ENCODE measurements at places on chromosomes 11 and 22. TPM values are rescaled to one million over a fixed set of nuclear protein-coding genes. Genes with fewer than 3 reads are reported as not detected.

GRCh38 chr11:18248561-18248960 is at the start of gene SAA2:
Gene SAA2, minus strand, starts transcription at chr11:18248668. Its CDS starts 657 bp downstream, at chr11:18248011.
- DNase-seq, result peak; percentile 66

DNHD1 gene
- 1.9 TPM for total RNA-seq

HBE1 gene
- 25.6 TPM for total RNA-seq

GRCh38 chr11:289712-290620 is 1.0 kb downstream of the PGGHG start:
- DNase-seq, result no peak

WNT11 gene
- 2.6 TPM for total RNA-seq

BATF2 gene
- 0.59 TPM for total RNA-seq

PTPRJ gene
- 15.8 TPM for total RNA-seq

DNA sequence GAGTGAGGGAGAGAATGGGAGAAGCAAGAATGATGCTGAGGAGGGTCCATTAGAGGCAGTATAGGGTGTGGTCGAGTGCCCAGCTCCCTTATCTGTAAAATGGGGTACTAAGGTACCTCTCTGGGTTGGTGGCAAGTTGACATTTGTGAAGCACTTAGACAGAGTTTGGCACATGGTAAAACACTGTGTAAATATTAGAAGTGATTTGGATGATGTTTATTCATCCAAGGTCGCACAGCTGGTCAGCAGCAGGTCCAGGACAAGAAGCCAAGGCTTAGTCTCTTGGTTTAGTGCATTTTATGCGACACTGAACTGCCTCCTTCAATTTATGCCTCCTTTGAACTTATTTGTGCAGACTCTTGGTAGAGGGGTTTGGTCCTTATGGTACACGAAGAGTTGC is 19.4 kb downstream of the KREMEN1 start:
- DNase-seq, result no peak

RASD2 gene
- total RNA-seq, result 0.59 TPM

OR52R1 gene
- not detected for total RNA-seq

- DNase-seq, result no peak
Observed at GRCh38 chr11:130609121-130610035, 160.9 kb downstream of the ADAMTS15 start.

MAP6 gene
- total RNA-seq, result 10.6 TPM

ASCL2 gene
- total RNA-seq, result not detected

DNA sequence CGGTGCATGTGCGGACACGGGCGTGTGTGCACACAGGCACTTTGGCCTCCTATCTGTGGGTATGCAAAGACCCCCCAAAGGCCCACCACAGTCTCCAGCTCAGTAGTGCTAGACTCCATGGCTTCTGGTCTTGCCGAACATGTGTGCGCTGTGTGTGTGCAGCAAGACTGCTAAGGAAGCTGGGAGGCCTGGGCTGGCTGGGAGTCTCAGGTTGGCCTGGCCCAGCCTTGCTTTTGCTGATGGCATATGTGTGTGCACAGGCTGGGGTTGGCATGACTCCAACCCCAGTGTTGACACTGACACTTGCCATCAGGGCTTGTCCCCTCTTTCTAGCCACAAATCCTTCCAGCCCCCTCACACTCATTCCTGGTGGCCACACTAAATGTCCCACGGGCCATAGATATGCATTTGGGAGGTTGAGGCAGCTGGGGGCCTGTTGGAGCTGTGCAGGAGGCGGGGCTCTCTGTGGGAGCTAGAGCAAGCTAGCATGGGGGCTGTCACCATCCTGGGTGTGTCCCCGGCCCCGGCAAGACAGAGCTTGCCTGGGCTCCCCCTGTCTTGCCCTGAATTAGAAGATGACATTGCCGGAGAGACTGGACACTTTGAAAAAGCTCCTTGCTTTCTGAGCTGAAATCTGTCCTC is 60.9 kb upstream of the NECTIN1 start:
- DNase-seq, result no peak

- no peak for DNase-seq
Observed at GRCh38 chr11:130001461-130002351, 929 bp downstream of the PRDM10 start.

USH1C gene
- total RNA-seq, result not detected

DNA sequence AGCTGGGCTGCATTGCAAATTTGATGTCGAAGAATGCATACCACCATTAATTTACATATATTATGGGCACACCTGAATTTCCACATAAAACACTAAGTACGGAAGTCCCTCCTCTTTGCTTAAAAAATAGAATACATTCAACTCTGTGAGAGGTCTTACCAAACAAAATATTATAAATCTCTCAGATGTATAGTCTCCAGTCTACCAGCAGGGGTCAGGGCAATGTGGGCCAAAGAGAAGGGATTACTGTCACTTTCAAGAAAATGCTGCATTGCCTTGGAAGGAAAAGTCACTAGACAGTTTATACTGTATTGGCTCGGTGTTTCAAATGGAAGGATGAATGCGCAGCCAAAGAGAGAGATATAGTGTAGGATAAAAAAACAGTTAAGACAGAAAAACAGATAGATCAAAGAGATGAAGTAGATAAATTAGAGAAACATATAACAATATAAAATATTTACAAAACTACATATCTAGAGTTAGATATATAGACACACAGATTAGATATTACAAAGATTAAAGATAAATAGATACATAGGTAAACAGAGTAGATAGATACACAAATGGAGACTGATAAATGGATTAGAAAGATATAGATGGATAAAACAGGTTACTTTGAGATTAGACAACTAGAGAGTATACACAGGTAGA is 20.9 kb downstream of the SERGEF start:
- DNase-seq, result peak; percentile 58

CCDC188 gene
- not detected for total RNA-seq

GRCh38 chr22:42319386-42319785 is 48.9 kb upstream of the TCF20 start:
- DNase-seq, result no peak

GRCh38 chr11:34501949-34502348 is 11.6 kb downstream of the ELF5 start:
- no peak for DNase-seq
